ENCODE measurements at places on chromosomes 13 and 19.

DNA sequence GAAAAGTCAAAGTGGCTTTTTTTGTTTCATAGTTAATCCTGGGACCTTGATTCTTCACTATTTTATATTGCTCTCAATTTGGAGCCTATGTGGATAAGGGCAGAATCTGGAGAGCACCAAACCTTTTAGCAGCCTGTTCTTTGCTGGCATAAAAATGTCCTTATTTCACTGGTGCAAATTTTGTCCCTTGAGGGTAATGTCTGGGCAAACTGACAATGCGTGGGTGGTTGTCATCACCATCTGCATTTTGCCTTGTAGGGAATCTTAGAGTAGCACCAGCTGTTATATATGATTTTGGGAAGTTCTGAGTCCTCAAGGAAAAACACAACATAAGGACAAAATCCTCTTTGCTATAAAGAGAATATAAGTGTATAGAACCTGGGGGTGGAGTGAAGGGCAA is 336.9 kb upstream of the HTR2A start:
- no peak for DNase-seq

DNA sequence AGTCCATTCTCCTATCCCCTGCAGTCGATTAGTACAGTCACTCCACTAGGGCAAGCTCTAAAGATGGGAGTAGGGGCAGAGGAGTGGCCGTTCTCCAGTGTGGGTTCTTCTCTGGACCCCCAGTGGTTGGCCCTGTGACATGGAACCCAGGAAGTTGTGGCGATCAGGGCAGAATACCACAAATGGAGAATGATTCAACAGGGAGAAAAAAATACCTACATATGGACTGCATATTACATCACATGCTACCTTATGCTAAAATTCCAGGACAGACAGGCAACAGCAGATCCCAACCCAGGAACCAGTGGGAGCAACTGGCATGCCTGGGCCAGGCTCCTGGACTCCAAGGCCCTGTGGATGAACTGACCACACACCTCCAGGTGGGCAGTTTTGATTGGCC is 20.4 kb downstream of the POU2F2 start:
- DNase-seq = no peak

DNA sequence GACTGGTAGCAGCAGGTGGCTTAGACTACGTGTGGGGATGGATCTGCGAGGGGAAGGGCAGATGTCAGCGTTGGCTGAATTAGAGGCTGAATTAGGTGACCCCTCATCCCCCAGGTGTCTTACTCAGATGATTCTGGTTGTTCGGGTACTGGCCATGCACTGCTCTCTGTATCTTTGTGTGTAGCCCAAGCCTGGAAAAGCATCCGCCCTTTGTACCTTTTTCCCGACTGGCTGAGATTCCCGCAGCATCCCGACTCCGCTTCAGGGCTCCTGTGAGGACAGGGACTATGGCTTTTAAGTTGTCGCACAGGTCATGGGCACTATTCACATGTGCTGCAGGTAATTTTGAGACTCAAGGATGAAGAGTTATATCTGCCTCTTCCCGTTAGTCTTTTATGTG is 7.2 kb downstream of the TFDP1 start:
- DNase-seq = no peak

DNA sequence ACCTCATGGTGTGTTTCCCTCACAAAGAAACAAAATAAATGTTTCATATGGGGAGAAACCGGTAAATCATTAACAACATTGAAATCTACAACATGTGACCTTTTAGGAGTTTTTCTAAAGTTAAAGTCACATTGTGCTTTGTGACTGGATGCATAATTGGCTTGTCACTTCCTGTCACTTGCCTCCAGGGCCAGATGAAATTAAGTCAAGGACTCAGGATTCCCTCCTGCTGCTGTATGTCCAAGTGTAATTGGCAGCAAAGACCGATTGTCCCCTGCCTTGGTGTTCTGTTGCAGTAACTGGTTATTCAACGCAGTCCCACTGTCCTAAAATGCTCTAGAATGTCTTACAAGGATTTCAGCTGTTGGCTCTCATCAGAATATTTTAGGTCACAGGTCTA is 448.2 kb downstream of the LIG4 start:
- no peak for DNase-seq

- DNase-seq = no peak
Observed at GRCh38 chr13:104979281-104980030, 1556.0 kb downstream of the EFNB2 start.

DNA sequence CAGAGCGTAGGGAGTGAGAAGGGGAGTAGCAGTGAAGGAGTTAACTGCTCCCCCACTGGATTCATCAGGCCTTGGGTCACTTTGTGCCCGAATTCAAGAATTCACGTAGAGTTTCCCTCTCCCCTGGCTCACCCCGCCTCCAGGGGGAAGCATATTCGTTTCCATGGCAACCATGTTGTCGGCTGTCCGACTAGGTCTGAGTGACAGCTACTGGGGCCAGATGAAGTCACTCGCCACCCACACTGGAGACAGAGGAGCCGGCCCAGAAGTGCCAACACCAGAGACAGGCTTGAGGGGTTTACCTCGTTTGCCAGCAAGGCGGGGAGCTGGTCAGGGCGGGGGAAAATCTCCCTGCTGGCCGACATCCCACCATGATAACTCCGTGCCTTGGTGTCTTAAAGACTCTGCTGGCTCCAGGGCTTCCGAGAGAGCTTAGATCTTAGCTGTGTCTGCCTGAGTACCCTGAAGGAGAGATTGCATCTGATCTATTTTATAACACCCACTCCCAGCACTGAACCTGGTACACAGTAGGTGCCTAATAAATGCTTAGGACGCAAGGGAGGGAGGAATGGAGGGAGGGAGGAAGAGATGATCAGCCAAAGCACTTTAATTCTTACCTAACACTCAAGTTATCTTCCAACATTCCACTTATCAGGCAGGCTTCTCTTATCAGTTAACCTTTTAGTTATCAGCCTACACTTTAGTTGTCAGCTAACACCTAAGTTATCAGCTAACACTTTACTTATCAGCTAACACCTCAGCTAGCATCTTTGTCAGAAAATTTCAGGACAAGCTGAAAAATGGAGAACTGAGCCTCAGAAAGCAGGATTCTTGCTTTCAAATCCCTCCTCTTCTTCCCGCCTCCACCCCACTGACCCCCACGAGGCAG is 57.2 kb upstream of the ZNRF4 start:
- DNase-seq = no peak

DNA sequence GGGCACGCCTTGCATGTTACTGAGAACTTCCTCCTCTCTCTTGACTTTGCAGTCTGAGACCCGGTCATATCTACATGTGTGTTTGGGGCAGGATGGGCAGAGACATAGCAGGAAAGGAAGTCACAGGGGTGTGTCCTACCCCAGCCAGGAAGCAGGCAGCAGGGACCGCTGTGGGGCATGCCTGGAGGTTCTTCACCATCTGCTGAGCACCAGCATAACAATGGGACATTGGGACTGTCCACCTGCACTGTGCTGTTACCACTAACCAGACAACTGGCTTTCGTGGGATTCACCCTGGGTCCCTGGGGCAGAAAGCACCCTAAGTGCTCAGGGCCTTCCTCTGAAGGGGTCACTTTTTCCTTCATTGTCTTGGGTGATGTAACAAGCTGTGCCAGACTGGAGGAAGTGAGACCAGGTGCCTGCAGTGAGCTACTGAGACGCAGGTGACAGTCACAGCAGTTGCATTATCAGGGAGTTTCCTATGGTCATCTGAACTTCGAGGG is 2.6 kb upstream of the HAUS5 start:
- DNase-seq = no peak

DNA sequence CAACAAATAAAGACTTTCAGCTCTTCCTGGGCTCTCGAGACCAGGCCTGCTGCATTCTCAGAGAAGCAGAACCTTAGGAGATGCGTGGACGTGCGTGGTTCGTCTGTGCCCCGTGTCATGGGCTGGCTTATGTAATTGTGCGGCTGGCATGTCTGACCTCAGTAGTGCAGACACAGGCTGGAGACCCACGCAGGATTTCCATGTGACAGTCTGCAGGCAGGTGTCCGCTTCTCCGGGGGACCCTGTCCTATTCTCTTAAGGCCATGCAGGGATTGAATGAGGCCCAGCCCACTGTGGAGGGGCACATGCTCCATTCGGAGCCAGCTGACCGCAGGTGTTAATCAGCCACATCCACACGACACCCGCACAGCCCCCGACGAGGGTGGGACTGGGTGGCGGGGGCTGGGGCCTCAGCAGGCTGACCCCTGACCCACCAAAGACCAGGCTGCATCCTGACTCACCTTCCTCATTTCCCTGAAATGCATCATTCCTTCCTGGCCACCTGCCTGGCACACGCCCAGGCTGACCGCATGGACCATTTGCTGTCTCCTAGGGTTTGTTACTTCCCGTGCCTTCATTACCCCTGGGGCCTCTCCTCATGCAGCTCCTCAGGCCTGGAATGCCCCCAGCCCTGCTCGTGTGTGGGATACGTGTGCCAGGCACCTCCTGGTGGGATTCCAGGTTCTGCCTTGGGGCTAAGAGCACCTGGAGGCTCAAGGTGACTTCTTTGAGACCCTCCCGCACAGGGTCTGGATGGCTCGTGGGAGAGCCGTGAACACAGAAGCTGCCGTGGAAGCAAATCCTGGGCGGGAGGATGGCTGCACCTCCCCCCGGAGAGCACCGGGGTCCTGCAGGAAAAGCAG is 10.7 kb upstream of the MCF2L start:
- no peak for DNase-seq

Measured in stimulated activated naive CD8-positive, alpha-beta T cell treated with anti-CD3 and anti-CD28 coated beads, Interleukin-15, Interleukin-2, amounts not matched to agents 100 U/mL and 50 U/mL, for 24 hours (primary cell).